ENCODE measurements at places on chromosomes 5 and 9.

DNA sequence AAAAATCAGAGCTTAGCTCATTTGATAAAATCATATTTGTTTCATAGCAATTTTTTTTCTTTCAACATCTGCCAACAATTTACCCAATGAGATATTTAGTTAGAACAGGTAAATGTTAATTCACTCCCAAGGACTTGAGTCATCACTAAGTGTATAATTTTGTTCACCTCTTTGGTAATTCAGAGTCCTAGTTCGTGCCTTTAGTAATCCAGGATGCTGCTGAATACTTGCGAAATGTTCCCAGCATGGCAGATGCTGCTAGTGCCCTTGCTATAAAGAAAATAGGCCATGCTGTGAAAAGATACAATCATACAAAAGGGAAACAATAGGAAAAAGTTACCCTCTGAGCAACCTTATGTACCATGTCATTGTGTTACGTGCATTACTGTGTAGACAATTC lies 210.5 kb downstream of the CSNK1G3 start:
- no peak for DNase-seq

GRCh38 chr9:21657966-21658667 lies 144.3 kb upstream of the MTAP start:
- DNase-seq: no peak

DNA sequence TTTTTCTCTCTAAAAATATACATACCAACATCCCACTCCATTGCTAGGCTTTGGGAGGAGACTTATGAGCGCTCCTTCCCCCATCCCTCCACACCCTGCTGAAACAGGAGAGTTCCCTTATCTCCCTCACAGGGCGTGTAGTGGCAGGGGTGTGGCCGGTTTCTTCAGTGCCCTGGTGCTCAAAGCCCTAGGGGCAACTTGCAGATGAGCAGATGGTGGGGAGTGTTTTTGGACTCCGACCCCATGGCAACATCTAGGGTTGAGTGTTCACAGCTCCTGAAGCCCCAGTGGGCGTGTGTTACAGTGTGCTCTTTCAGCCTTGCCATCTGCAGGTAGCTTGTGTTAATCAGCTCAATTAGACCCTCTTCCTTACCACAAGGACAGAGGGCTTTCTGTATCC lies 409.5 kb downstream of the MAT2B start:
- no peak for DNase-seq

DNA sequence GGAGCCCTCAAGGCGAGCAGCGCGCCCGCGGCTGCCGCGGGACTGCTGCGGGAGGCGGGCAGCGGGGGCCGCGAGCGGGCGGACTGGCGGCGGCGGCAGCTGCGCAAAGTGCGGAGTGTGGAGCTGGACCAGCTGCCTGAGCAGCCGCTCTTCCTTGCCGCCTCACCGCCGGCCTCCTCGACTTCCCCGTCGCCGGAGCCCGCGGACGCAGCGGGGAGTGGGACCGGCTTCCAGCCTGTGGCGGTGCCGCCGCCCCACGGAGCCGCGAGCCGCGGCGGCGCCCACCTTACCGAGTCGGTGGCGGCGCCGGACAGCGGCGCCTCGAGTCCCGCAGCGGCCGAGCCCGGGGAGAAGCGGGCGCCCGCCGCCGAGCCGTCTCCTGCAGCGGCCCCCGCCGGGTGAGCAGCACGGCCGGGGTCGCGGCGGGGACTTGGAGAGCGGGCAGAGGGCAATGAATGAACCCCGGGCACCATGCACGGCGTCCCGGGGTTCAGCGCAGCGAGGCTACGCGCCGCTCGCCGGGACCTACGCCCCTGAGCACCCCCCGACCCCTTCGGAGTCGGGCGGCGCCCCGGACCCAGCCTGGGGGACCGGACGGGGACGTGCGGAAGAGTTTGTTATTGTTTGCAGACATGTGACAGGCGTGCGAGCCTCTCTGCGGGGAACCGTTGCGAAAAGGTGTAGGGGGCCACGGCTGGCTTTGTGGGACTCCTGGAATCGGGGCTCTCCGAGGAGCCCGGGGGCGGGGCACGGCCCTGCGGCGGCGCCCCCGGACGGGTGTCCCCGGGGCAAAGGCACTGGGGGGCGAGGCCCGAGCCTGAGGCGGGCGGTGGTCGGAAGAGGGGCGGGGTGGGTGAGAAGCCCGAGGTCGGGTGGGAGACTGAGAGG lies 553 bp downstream of the MAP3K1 start:
- no peak for DNase-seq

DNA sequence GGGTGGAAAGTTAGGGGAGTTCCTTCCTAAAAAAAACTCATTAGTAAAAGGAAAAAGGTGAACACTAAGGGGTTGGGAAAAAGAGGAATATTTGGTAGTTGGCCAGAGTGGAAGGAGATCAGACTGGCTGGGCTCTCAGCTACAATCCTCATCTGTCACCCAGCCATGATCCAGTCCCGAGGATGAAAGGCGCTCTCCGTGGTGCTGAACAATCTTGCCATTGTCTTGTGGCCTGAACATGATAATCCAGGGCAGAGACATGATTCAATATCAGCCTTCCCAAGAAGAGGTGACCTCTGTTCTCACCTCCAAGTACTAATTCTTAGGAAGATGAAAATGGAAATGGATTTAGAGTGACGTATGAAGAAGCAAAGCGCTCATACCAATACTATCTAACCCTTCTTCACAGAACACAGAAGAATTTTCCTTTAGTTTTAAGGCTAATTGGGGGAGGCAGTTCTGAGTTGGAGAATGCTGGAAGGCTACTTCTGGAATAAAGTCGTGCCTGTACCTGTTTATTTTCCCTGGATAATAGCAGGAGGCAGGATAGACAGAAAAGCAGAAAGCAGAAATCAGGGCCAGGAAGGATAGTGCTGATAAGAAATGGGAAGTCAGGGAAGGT lies 36.6 kb upstream of the MYORG start:
- DNase-seq: no peak

GRCh38 chr5:143258559-143259253 lies 144.8 kb downstream of the NR3C1 start:
- DNase-seq: no peak

Data from RWPE2 (cell line).